ENCODE measurements at places on chromosomes 11 and 22.

GRCh38 chr11:112448806-112449205 is 188.1 kb upstream of the PLET1 start:
- DNase-seq: no peak

- DNase-seq: no peak
Measured at GRCh38 chr11:6864438-6864837, 1.6 kb downstream of the OR10A2 start.

- DNase-seq: no peak
Measured at GRCh38 chr11:98003606-98004371, 1017.0 kb upstream of the CNTN5 start.

DNA sequence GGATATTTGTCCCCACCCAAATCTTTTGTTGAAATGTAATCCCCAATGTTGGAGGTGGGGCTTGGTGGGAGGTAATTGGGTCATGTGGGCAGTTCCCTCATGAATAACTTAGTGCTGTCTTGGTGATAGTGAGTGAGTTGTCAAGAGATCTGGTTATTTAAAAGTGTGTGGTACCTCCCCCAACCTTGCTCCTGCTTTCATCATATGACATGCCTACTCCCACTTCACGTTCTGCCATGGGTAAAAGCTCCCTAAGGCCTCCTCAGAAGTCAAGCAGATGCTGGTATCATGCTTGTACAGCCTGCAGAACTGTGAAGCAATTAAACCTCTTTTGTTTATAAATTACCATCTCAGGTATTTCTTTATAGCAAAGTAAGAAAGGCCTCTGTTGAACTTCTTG is 30.6 kb downstream of the AAMDC start:
- no peak for DNase-seq
